ENCODE measurements at places on chromosomes 4 and X.

DNA sequence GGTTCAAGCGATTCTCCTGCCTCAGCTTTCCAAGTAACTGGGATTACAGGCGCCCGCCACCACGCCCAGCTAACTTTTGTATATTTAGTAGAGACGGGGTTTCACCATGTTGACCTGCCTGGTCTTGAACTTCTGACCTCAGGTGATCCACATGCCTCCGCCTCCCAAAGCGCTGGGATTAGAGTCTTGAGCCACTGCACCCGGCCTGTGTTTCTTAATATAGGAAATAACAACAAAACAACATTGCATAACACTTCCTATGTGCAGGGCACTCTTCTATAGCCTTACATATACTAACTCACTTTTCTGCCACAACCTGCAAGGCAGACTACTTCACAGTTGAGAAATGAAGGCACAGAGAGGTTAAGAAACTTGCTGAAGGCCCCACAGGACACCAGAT is 12.8 kb upstream of the TMEM131L start:
- DNase-seq: no peak

GRCh38 chr4:185894481-185894880 is 82.5 kb upstream of the SORBS2 start:
- DNase-seq: no peak

GRCh38 chrX:574830-575229 is 55.8 kb upstream of the SHOX start:
- no peak for DNase-seq

DNA sequence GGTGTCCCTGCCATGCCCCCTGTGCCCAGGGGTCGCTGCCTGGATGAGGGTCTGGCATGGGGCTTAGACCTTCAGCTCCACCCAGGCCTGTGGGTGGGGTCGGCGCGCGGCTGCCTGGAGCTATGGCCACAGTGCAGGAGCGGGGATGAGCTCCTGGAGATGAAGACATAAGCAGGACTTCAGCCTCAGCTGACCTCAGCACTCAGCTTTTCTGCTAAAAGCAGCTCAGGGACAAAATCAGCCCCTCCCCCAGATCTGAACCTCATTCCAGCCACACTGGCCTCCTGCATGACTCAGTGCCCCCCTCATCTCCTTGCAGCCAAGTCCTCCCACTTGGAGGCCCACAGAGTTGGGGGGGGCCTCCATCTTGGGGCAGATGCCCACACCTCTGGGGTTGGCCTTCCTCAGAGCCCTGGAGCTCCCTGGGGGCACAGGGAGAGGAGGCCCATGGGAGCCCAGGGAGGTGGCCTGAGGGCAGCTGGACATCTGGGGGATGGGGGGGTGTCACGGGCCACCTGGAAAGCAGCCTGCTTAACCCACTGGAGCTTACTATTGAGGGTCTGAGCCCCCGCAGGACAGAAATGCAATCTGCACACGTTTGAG is 19.4 kb upstream of the CPLX1 start:
- DNase-seq: no peak

GRCh38 chr4:154164931-154165839 is 326.4 kb downstream of the DCHS2 start:
- DNase-seq: no peak

DNA sequence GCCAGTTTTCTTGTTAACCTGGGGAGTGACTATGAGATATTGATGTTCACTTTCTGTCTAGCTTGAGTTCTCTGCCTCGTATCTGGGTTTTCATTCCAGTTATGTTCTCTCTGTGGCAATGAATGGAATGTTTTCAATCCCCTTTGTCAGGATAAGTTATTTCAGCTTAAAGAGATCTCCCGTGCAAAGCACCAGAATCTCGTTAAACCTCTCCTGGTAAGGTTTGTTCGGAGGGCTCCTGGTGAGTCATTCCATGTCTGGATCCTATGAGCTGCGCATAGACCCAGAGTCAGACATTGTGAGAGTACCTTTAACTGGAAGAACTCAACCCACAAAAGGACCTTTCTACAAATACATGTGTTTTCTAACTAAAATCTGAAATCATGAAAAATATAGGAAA is 51.0 kb downstream of the KDR start:
- DNase-seq: no peak

DNA sequence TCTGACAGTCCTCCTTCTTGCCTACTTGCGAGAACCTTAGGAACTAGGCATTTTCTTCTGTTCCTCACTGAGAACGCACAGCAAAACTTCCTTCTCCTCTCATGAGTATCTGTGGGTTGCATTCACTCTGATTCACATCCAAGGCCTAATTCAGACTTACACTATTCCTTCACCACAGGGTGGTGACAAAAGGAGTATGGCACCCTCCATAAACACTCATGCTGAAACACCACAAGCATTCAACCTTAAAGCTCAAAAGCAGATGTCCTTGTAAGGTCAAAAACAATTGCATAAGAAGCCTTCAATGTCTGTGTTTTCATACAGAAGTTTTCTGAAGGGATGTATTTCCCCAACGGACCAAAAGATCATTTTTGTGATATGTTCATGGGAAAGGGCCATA is 147.3 kb downstream of the CORIN start:
- no peak for DNase-seq

DNA sequence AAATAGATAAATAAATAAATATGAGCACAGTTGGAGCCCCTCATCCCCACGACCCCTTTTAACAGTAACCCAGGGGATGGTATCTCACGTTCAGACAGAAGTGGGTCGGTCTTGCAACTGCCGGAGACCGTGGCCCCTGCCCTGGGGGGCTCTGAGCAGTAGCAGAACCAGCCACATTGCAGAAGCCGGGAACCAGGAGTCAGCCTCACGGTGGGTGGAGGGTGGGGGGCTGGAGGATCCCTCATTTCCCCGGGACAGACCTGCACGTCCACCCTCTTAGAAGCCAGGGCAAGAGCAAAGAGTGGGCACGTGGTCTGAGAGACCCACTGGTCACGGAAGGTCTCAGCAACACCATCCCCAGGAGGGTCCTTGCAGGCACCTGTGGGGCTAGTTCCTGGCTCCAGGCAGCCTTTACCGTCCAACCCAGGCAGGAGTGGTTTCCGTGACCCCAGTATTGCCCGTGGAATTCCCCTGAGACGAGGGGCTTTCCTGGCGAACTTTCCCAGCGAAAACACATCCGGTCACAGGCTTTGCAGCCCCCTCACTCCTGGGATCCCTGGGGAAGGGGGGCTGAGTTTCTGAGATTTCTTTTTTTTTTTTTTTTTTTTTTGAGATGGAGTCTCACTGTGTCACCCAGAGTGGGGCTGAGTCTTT is 8.8 kb upstream of the IL3RA start:
- DNase-seq: no peak

DNA sequence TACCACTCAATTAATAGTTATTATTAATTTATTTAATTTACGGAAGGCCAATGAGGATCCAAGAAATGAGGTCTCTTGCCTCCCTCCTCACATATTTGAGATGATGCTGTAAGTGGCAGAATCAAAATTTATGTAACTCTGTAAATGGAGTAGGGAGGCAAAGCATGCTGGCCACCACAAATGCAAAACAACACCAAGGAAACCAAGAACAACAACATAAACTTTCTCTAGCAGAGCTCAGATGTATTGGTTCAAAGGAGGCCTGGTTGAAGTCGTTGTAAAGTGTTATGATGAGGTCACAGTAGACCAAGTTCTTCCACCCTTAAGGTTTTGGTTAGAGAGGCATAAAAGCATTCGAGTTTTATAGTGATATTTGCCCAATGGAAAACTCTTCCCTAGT is 194.8 kb upstream of the FAT1 start:
- no peak for DNase-seq

DNA sequence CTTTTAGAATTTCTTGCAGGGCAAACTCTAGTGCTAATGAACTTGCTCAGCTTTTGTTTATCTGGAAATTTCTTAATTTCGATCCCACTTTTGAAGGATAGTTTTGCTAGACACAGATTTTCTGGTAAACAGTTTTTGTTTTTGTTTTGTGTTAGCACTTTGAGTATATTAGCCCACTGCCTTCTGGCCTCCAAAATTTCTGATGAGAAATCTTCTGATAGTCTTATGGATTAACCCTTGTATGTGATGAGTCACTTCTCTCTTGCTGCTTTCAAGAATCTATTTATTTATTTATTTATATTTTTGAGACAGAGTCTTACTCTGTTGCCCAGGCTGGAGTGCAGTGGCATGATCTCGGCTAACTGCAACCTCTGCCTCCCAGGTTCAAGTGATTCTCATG is 27.0 kb upstream of the GIMD1 start:
- DNase-seq: no peak

- no peak for DNase-seq
These were observed 280.9 kb upstream of the EPHA5 start for GRCh38 chr4:65951177-65951576.

DNA sequence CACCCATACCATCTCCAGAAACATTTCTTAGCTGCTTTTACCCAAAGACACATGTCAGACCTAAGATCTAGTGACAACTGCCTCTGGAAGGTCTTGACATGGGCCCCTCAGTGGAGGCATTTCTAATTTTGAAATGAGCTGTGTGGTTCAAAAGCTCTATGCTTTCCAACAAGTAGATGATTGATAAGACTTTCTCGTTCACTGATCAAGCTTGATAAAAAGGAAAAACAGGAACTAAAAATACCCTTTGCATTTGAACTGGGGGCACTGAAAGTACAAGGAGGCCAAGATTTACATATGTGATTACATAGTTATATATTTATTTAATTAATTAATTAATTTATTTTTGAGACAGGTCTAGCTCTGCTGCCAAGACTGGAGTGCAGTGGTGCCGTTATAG is 61.3 kb upstream of the SCOC start:
- DNase-seq: no peak

DNA sequence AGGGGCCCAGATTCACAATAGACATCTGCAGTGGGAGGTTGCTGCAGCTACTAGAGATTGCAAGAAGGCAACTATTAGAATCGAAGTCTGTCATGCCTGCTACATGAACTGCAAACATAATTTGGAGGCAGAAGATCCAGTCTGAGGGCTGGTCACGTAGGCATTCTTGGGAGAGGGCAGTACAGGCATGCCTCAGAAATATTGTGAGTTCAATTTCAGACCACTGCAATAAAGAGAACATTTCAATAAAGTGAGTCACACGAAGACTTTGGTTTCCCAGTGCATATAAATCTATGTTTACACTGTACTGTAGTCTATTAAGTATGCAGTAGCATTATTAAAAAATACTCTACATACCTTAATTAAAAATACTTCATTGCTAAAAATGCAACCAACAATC is 585.8 kb upstream of the FAT1 start:
- no peak for DNase-seq

- DNase-seq: no peak
These were observed 170.4 kb upstream of the CASK start for GRCh38 chrX:42093756-42094155.

GRCh38 chr4:87631668-87632067 is 18.4 kb upstream of the DMP1 start:
- DNase-seq: no peak

DNA sequence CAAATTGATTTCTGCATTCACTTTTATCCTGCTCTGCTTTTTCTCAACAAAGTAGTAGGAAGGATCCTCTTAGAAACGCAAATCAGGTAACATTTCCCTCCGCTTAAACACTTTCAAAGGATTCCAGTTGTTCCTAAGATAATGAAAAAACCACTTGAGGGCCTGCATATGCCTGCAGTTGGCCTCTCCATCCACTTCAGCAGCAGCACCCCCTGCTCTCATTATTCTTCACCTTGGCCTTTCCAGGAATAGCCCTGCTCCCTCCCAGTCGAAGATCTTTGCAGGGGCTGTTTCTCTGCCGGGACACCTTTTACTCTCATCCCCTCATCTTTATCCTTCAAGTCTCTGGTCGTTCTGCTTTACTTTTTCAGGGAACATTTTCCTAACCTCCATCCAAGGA is 314.0 kb downstream of the INPP4B start:
- no peak for DNase-seq

GRCh38 chr4:100742045-100742444 is 224.2 kb upstream of the EMCN start:
- no peak for DNase-seq

GRCh38 chr4:3226944-3227343 is 22.0 kb upstream of the MSANTD1 start:
- DNase-seq: no peak

- no peak for DNase-seq
These were observed 99.5 kb upstream of the SLC4A4 start for GRCh38 chr4:71239365-71239764.

GRCh38 chr4:41878991-41879491 is 56.2 kb upstream of the TMEM33 start:
- no peak for DNase-seq

- DNase-seq: no peak
These were observed 197.7 kb upstream of the MAB21L2 start for GRCh38 chr4:150384249-150384648.

- no peak for DNase-seq
These were observed 26.9 kb downstream of the FAM241A start for GRCh38 chr4:112172180-112172579.

GRCh38 chr4:108783665-108784463 is 21.0 kb upstream of the ETNPPL start:
- no peak for DNase-seq

GRCh38 chr4:25743971-25744370 is 88.3 kb downstream of the SLC34A2 start:
- no peak for DNase-seq

DNA sequence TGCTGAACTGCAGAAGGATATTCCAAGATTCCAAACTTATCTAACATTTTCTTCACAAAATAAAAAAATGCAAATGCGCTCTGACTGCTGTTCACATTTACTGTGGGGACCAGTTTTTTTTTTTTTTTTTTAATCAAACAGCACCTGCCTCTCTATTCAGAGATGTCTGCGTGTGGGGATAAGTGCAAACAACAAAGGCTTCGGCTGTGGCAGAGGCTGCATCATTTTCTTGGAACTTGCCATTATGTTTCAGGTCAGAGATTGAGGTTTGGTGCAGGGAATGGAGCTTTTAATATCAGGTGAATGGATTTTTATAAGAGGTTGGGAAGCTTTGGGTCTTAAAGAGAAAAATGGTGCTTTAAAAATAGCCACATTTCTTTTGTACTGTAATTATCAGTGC is 78.2 kb upstream of the TET2 start:
- no peak for DNase-seq

GRCh38 chr4:107213410-107213809 is 177.3 kb upstream of the DKK2 start:
- DNase-seq: no peak

DNA sequence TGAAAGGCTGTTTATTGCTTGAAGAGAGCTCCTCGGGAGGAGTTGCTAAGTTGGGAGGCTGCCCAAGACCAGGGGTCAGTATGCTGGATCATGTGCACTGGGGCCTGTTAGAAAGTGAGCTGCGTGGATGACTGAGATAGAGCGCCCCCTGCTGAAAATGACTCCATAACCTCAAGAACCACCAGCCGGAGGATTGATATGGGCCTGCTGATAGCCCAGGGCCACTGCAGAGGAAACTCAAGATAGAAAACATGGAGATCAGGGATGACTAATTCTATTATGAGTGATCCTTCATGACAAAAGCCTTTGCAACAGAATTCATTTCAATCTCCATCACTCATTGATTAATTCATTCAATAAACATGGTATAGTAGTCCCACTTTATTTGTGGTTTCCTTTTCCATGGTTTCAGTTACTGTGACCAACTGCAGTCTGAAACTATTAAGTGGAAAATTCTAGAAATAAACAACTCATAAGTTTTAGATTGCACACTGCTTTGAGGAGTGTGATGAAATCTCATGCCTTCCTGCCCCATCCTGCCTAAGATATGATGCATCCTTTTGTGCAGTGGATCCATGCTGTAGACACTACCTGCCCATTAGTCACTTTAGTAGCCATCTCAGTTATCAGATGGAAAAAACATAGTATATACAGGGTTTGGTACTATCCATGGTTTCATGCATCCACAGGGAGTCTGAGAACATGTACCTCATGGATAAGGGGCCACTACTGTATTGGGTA is 126.7 kb upstream of the MBNL3 start:
- DNase-seq: no peak

GRCh38 chr4:86977621-86978184 is 42.9 kb downstream of the AFF1 start:
- peak; percentile 1 for DNase-seq
